Eye (tissue), 1 donor: ENCODE measurements at places on chromosomes 7 and 10.

DNA sequence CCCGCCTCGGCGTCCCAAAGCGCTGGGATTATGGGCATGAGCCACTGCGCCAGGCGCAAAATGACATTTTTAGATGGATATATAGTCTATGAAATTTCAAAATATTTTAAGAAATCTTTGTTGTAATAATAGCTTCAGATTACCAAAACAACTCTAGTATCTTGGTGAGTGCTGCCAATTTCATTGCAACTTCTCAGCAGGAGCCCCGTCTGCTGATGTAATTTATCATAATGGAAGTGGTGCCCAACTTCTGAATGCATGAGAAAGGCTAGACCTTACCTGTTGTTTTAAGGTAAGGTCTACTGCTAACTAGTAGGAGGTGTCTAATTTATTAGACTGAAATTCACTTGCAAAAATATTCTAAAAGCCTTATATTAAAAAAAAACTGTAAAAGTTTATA, 20.0 kb downstream of the PDSS1 start:
- DNase-seq = no peak

- DNase-seq = no peak
Observed at GRCh38 chr10:47269294-47269693, 30.7 kb upstream of the GDF10 start.

DNA sequence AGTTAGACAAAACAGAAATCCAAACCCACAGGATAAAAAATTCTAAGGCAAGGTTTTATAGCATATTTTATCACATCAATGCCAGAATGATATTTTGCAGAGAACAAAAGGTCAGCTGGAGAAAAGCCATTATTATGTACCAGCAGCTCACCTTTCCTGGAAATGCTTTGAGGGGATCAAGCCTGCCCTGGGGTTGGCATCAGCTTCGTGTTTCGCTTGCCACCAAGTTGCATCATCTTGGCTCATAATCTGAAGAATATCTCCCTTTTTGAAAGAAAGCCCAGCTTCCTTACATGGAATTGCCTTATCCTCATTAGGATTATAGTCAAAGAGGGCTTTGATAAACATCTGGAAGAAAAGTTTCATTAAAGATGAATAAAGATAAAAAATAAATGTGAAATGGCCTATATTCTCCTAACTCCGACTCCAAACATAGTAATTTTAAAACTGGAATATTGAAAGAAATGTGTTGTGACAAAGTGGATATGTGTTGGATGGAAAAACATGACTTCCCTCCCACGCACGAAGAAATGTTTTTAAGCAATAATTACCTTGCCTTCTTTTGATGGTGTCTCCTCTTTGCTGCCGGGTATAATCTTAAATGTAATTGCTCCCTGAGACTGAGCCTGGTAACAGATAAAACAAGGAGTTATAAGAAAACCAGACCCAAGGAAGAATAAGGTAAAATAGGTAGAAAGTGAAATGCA, 121.3 kb upstream of the ODAD2 start:
- DNase-seq = no peak

DNA sequence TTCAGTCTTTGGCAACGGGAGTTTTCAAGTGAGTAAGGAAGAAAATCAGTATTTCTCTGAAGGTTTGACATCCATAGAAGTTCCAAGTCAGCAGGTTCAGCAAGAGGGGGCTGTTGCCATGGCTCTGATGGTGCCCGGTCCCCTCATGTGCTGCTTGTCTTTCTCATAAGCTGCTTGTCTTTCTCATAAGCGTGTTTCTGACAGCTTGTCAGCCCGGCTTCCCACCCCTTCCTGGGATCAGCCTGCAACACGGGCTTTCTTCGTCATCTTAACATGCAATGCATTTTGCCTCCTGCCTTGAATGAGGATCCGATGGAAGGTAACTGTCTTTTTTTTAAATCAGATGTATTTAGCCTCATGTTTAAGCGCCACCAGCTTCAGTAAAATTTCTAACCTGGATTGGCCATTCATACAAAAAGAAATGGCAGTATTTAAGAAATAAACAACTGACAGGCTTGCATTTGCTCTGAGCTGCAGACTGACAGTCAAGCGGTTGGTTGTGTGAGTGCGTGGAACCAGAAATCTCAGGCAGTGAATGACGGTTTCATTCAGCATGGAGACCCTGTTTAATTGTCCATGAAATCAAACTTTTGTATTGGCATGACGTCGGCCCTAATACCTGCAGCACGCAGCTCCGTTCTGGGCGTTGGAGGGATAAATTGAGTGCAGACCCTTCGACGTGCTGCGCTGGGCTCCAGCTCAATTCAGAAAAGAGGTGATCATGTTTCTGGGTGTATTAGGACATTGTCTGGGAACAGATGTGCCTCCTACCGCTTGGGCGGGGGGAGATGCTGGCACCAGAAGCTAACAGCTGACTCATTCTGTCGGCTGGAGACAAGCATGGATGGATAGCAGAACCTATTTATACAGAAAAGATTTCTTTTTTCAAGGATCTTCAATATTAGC, 454.7 kb upstream of the FOXK1 start:
- peak; percentile 82 for DNase-seq

DNA sequence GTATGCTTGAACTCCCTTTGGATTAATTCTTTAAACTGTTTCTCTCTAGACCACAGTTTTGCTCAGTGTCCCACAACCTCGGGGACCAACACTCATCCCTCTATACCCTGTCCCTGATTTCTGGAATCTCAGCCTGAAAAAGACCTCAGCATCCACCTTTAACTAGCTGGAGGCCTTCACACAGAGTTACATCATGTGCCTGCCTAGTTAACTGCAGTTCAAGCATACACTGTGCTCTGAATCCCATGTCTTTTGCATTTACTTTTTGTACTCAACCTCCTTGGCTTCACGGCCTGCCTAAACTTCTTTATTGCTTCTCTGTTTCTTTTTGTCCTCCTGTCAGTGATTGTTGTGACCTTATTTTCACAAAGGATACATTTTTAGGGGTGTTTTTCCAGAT, 66.7 kb downstream of the PRKG1 start:
- DNase-seq = no peak

DNA sequence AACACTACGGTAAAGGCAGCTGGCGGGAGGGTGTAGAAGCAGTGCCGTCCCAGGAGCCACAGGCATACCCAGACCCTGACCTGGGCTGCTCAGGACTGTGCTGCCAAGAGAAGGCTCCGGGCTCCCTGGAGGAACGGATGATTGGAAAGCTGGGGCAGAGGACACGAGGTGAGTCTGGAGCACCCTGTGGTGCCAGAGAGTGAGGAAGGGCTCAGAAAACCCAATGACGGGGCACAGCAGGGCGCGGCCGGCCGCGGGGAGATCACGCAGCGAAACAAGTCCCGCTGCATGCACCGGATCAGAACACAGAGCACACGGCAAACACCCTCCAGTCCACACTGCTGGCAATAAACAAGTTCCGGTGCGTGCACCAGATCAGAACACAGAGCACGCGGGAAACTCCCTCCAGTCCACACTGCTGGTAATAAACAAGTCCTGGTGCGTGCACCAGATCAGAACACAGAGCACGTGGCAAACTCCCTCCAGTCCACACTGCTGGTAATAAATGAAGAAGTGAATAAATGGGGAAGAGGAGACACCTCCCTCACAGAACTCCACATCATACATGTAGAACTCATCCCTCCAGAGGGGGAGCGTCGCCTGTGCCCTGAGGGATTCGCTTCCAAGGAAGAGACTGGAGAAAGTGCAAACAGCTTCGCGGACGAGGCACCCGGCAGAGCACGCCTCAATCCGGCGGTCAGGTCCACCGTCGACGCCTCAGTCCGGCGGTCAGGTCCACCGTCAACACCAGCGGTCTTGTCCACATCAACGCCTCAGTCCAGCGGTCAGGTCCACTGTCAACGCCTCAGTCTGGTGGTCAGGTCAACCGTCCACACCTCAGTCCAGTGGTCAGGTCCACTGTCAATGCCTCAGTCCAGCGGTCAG, 265.0 kb downstream of the MAD1L1 start:
- DNase-seq = no peak

DNA sequence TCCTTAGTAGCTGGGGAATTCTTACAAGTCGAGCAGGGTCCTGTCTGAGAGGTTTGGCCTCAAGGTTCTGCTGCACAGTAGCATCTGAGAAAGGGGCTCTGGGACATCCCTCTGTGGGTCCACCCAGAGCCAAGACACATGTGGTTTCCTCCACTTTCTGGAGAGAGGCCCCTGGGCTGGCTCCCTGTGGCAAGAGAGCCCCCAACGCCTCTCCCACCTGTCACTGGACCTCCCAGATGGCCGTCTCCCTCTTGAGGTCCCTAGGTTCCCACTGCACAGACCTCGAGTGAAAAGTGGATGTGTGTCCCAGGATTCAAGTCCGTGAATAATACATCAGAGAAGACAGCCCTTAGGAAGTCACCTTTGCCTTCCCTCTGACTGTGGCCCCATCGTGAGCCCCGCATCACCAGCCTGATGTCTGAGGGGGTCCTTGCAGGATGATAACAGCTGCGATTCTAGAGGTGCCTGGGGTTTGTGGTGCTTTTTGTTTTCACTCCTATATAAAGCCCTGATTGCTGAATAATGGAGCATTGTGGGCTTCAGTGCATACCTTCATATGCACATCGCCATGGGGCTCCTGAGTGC, 319.0 kb downstream of the GLRX3 start:
- no peak for DNase-seq

- no peak for DNase-seq
Observed at GRCh38 chr7:6631605-6632004, 5.5 kb upstream of the ZNF316 start.

DNA sequence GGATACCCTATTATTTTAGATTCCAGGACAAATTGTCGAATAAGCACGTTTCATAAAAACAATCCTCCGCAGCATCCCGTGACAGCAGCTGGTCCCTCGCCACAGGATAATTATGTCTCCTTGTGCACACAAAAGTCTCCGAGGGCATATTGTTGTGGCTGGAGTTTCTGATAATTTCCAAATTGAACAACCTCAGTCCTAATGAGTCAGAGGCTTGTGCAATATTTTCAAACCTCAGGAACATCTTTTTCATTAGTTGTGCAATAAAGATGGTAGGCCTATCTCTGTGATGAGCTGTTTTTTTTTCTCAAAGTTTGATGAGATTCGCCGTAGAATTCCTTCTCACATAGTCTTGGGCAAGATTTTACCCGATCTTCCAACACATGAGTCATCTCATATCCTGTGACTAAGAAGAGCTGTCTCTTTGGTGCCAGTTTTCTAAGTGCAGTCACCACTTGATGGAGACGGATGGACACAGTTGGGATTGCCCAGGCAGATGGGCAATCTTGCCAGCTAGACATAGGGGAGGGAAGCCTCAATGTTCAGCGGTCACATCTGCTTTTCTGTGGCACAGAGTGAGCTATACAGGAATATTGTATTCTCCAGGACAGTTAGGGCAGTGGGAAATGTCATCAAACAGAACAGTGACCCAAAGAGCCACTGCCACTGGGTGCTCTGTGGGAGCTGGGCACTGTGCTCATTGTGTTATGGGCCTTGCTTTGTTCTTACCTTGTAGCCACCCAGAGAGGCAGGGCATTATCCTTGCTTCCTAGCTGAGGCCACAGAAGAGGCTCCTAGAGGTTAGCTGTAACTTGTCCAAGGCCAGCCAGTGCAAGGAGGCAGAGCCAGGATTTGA, 7.8 kb downstream of the HTRA1 start:
- DNase-seq = peak; percentile 37

- no peak for DNase-seq
Observed at GRCh38 chr10:42488416-42488815, 150.0 kb downstream of the ZNF33B start.

DNA sequence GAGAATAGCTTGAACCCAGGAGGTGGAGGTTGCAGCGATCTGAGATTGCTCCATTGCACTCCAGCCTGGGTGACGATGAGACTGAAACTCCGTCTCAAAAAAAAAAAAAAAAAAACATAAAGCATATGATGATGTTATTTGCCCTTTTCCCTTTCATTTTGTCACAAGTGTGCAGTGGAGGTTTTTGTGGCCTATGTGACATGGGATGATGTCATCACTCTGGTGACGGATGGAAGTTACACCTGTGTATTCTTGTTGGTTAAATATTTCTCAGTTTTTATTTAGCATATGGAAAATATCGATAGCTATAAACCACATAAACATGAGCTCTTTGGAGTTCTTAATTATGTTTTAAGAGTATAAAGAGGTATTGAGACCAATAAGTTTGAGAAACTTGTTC, 71.8 kb upstream of the EMX2 start:
- DNase-seq = no peak

GRCh38 chr10:31186225-31187000, 132.6 kb upstream of the ZEB1 start:
- peak; percentile 41 for DNase-seq

GRCh38 chr7:30159163-30159562, 24.4 kb downstream of the MTURN start:
- DNase-seq = no peak
